ENCODE measurements at places on chromosomes 11 and 22.

DNA sequence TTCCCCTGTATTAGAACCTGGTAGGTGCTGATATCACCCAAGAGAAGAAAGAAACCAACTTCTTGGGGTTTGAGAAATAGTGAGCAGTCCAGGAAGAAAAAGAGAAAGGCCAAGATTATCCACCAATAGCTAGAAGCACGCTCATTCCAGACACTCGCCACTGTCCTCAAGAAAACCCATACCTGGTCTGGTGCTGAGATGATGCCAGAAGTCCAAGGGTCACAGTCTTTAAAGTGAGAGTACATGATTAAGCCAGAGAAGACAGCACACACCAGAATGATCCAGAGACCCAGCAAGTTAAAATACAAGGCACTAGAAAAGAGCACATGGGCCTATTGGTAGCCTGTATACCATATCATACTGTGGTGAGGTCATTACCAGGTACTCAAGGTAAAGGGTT, 23.6 kb downstream of the SLC5A12 start:
- DNase-seq = no peak

- no peak for DNase-seq
Observed at GRCh38 chr11:10388574-10388973, 66.5 kb upstream of the AMPD3 start.

DNA sequence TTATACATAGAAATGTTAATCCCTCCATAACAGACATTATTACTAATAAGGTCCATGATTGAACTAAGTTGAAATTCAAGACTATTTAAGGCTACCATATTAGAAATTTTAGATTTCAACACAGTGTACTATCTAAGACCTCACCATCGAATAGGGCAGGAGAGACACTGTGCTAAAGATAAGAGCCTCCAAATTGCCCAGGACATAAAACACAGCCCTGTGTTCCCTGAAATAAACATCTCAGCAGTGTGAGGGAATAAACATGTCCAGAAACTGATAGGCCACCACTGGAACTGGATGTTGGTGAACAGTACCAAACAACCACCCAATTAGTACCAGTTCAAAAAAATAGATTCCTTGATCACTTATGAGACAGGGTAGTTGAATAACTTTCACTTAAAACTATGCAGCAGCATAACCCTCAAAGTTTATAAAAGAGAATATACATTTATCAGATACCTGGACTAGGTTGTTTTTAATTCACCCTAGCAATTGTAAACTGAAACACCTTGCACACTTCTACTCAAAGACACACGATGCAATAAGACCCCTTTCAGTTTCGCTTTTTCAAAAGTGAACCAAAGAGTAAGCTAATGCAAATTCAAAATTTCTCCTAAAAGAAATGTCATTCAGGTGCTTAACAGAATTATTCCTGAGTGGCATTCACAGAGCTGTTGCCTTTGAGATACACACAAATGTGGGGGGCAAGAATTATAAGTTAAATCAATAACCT, 34.3 kb downstream of the USP28 start:
- DNase-seq = no peak

GRCh38 chr11:68173926-68174325, 39.2 kb downstream of the KMT5B start:
- no peak for DNase-seq

GRCh38 chr11:76318744-76319384, 62.1 kb downstream of the THAP12 start:
- DNase-seq = peak; percentile 62

DNA sequence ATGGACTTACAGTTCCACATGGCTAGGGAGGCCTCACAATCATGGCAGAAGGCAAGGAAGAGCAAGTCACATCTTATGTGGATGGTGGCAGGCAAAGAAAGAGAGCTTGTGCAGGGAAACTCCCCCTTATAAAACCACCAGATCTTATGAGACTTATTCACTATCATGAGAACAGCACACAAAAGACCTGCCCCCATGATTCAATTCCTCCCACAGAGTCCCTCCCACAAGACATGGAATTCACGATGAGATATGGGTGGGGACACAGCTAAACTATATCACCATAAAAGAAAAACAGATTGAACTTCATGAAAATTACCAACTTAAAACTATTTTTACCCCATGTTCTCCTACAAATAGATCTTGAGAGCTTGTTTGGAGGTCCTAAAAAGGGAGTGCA, 19.6 kb downstream of the ENTHD1 start:
- DNase-seq = no peak

- DNase-seq = no peak
Observed at GRCh38 chr22:37231406-37232139, 12.5 kb downstream of the RAC2 start.

DNA sequence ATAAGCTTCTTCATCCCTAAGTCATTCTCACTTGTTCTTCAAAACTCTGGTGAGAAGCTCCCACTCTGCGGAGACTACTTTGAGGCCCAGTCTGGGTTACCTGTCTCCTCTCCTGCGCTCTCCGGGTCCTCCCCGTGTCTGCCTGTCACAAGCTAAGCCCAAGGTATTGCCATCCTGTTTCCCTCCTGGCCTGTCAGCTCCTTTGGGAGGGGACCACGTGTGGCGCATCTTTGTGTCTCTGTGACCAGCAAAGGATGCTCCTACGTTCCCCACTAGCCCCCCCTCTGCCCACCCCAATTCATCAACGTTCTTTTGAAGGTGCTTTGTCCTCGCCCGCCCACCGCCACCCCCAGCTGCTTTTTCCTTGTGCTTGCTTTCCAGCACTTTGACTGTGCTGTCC, 31.8 kb upstream of the FBLN1 start:
- no peak for DNase-seq

DNA sequence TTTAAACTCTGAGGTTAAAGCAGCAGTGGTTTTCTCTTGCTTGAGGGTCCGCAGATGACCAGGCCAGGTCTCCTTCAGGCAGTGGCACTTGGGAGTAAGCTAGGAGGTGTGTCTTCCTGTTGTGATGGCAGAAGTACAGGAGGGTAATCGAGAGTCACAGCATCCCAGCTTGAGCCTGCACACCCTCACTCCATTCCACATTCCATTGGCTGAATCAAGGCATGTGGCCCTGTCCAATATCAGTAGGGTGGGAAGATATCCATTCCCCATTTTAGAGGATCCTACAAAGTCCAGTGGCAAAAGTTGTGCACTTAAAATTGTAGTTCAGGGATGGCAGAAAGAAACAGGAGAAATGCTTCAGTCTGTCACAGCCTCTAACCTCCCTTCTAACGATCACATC, 23.3 kb downstream of the OSBP2 start:
- no peak for DNase-seq

DNA sequence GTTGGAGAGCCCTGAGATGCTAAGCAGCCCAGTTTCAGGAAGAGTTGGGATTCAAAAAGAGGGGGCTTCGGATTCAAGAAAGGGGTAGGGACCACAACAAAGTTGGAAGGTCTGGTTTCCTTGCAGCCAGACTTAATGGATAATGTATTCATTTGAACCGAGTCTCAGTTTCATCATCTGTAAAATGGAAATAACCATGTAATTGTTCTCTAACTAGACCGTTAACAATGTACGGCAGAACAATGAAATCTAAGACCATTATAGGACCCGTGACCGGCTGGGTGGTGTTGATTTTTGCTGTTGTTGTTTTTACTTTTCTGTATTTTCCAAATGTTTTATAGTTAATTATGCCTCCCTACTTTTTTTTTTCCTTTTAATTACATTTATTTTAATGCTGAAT, 6.4 kb upstream of the MRPL48 start:
- no peak for DNase-seq

DNA sequence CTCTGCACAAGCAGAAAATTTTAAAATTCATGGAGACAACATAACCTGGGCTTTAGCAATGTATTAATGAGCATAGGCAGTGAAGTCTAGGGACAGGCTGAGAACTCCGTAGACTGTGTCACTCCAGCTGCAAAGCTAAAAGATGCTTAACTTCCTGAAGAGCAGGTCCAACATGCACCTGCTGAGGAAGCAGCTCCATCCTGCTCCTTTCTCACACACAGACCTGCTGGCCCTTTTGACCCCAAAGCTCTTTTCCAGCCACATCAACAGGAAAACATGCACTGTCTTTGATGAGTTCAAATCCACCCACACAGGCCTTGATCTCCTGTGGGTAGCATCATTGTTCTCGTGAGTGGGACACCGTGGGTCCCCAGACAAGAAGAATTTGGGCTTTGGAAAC, 36.0 kb downstream of the SYN3 start:
- DNase-seq = no peak

DNA sequence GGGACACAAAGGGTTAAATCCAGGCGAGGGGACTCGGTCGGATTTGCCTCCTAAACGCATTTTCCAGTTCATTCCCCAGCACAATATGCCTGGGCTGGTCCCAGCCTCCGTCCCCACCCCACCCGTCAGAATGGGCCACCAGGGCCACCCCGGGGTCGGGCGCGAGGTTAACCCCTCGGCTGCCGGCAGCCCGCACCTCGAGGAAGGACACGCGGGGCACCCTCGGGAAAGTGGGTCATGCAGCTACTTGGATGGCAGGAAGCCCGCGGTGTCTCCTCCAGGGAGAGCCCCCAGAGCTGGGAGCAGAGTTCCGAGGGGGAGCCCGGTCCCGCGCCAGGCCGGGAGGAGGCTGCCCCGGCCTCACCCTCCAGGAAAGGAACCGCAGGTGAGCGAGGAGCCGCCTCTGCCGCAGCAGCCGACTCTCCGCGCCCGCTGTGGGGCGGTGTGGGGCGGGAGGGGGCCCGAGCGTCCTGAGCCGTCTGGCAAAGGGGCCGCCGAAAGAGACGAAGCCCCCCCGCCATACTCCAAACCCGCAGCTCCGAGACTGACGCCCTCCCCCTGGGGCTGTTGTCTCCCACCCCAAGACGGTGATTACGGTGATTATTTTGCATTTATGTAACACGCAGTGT, 1.4 kb downstream of the NECTIN1 start:
- no peak for DNase-seq

DNA sequence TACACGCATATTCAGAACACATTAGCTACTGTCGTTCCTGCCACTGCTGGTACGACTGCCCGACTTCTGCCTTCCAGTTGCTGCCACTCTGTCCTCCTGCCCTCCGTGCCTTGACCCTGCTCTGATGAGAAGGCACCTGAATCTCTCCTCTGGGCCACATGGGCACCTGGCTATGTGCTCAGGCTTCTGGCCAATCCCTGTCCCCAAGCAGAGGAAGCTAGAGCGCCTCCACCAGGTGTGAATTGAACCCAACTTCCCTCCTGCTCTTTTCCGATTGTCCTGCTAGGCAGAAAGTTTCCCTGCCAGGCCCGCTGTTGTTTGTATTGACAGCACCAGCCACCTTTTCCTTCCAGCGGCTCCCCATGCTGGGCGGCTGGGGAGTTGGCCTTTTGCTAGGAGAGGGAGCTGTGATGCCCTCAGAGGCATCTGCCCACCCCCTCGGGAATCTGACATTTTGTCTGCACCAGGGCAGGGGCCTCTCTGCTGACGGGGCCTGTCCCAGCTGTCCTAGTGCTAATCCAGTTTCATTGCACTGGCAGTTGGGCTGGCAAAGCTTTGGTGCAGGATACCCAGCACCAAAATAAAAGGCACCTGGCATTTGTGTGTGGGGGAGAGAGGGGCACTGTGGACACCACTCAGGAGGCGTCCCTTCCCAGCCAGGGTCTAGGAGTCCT, 118.0 kb downstream of the GRIK4 start:
- no peak for DNase-seq

- DNase-seq = peak; percentile 81
Observed at GRCh38 chr11:86515297-86516094, 140.8 kb downstream of the CCDC81 start.

DNA sequence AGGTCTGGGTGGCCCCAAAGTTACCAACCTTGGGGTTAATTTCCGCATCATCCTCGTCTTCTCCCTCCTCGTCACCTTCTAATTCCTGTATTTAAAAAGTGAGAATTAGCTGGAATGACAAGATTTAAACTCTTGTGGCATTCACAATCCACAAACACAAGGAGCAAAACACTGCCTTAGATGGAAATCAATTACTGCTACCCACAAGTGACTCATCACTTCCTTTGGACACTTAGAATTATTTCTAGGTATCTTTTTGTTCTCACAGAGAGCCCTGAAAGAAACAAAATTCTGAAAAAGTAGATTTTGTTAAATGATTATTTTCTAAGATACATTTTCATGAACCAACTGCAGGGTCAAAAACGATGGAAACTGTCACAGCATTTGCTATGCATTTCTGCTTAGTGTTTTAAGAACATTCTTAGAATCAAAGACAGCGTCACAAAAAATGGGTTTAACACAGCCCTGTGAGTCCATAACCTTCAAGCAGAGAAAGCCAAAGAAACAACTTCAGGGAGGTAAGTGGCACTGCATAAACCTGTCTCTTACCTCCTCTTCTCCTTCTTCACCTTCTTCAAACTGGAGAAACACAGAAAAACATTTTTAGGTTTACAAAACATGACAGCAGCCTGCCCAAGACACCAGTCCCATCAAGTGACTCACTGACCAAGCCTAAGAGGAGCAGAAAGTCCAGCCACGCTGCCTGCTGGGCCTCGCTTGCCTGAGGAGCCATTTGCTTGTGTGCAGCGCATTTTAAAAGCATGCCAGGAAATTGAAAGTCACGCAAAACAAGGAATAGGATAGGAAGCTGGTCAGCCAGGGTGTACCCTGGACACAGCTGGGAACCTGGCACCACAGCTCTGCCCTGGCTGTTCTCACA, 22.3 kb upstream of the PHLDA2 start:
- DNase-seq = peak; percentile 76

DNA sequence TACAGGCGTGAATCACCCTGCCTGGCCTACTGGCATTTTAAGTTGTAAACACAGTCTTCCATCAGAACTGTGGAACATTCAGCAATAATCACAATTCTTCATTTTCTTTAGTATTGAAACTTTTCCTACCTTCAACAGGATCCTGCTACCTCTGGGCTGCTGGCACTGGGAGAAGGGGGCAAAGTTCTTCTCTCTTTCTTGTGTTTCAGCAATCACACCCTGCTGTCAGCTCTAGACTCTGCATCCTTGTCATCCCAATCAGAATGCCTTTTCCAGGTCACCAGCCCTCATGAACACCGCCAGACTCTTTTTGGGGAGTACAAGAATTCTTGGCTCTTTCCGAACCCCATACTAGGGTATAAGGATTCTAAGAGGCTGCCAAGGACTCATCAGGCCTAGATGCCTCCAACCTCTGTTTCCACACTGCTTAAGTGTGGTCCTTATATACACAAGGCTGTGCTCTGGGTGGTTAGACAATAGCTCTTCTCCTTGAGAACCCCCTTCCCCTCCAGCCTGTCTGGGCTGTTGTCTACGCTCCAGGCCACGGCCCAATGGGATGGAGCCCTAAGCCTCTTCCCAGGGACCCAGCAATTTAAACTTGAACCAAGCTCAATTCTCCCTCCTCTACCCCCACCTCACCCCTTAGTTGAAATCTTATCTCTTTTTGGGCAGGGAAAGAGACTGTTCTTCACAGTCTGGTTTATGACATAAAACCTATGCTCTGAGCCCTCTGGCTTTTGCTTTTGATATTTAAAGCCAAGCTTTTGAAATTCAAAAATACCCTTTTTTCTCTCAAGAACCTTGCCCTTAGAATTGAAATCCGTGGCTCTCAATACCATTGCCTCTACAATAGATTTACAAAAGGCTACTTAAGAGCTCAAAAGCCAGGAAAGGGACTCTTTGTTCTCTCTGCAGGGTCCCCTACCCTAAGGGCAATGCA, 327.4 kb downstream of the BUD13 start:
- no peak for DNase-seq

GRCh38 chr22:41687901-41688364, 734 bp downstream of the SNU13 start:
- DNase-seq = no peak

GRCh38 chr11:73833067-73833466, 43.6 kb downstream of the COA4 start:
- DNase-seq = no peak

Data from H4 (cell line).